ENCODE measurements at places on chromosomes 6 and 20. TPM values are rescaled to one million over a fixed set of nuclear protein-coding genes. Genes with fewer than 3 reads are reported as not detected.

- no peak for DNase-seq
Measured at GRCh38 chr6:56093776-56094175, 153.6 kb downstream of the COL21A1 start.

TBXT gene
- total RNA-seq = not detected

SLC22A2 gene
- not detected for total RNA-seq

- DNase-seq = peak; percentile 70
Measured at GRCh38 chr6:43668151-43669028, 19.2 kb downstream of the MRPS18A start.

GRCh38 chr20:61502433-61502832 lies 250.4 kb downstream of the CDH4 start:
- no peak for DNase-seq

CCN6 gene
- total RNA-seq = not detected
